DMS53 (cell line): ENCODE measurements at places on chromosomes 13 and 19.

GRCh38 chr13:25415241-25415640, 43.5 kb downstream of the ATP8A2 start:
- DNase-seq: peak; percentile 21

DNA sequence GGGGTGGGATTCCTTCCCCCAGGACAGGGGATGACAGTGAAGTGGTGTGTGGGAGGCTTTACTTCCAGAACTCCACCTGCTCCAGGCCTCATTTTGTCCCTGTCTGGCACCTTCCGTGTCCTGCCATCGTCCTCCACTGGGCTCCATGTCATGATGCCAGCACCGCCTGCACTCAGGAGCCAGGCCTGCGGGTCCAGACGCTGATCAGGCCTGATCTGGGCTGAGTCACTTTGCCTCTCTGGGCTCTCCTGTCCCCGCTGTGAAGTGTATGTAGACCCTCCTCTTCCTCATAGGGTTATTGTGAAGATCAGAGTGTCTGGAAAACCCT, 9.6 kb downstream of the FUZ start:
- peak; percentile 59 for DNase-seq

DNA sequence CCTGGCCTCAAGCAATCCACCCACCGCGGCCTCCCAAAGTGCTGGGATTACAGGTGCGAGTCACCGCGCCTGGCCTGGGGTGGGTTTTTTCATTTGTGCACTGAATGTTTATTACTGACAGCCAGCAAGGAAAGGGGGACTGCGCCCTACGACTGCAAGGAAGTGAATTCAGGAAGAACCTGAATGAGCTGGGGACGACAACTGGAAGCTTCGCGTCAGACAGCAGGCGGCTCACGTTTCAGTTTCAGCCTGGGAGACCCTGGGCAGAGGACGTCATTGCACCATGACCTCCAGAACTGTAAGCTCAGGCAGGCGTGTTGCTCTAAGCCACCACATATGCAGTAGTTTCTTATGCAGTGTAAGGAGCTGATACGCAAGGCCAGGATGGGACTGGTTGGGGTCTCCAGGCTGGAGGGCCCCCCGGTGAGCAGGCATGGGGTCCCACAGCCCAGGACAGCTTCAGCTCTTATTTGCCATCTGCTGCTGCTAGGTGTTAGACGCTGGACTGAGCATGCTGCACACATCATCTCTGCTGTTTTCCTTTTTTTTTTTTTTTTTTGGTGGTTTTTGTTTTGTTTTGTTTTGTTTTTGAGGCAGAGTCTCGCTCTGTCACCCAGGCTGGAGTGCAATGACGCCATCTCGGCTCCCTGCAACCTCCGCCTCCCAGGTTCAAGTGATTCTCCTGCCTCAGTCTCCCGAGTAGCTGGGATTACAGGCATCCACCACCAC, 66.6 kb downstream of the GADD45B start:
- no peak for DNase-seq

GRCh38 chr13:43377973-43378372, 354.6 kb downstream of the DNAJC15 start:
- DNase-seq: no peak

DNA sequence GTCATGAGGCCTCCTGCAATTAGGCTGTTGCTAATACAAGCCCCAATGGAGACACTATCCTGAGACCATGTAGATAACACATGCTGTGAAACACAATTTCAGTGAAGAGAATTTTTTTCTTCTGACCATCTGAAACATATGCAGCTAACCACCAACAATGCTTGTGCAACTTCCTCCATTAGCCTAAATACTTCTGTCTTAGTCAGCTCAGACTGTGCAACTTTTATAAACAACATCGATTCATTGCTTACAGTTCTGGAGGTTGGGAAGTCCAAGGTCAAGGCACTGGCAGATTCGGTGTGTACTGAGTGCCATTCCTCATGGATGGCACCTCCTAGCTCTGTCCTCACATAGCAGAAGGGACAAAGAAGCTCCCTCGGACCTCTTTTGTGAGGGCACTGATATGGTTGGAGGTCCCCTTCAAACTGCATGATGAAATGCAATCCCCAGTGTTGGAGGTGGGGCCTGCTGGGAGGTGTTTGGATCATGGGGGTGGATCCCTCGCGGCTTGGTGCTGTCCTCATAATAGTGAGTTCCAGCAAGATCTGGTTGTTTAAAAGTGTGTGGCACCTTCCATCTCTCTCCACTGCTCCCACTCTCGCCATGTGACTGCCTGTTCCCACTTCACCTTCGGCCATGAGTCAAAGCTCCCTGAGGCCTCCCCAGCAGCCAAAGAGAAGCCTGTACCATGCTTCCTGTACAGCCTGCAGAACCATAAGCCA, 27.7 kb downstream of the STK24 start:
- no peak for DNase-seq

- no peak for DNase-seq
Measured at GRCh38 chr19:7732045-7732444, at the start of gene CLEC4G. CLEC4G (minus strand) TSS chr19:7732110; CDS start chr19:7732102, 8 bp downstream.

- DNase-seq: no peak
Measured at GRCh38 chr13:100148422-100148821, 59.5 kb downstream of the PCCA start.

DNA sequence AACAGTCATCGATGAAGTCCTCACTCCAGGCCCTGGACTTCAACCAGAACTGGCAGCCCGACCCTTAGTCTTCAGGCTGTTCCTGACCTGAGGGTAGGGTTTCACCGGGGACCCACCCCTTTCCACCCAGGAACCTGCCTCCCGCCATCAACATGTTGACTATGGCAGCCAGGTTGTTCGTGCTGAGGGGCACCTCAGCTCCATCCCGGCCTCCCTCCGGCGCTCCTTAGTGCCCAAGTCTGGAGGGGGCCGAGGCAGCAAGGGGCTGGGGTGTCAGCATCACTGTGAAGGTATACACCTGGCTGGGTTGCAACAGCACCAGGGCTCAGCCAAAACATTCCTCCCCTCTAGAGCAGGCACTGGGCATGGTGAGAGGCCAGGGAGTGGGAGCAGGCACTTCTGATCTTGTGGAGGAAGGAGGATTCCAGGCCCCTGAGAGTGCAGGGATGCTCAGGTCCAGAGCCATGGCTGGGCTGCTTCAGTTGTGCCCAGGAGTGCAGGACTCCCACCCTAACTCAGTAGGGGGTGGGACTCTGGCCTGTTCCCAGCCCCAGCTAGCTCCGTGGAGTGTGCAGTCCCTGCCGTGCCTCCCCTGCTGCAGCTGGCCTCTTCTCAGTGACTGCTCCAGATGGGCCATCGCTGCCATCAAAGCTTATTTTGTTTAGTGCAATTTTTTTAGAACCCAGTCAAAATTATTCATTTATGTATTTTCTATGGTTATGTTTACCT, 1445.9 kb downstream of the PCDH9 start:
- DNase-seq: no peak

DNA sequence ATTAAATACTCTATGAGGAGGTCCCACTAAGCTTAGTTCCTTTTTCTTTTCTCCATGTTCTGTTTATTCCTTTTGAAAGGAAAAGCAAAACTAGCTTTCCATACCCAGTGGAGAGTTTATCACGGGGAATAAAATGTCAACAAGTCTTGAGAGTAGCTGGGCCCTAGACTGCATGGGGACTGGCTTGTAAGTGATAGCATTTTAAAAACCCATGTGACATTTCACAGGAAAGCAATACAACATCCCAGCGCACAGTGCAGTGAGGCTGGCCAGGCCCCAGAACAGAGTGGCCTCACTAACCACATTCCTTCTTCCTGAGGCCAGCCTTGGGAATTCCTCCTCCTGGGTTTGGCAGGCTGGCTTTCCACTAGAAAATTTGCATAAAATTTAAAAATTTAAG, 149.8 kb downstream of the DLEU7 start:
- no peak for DNase-seq

DNA sequence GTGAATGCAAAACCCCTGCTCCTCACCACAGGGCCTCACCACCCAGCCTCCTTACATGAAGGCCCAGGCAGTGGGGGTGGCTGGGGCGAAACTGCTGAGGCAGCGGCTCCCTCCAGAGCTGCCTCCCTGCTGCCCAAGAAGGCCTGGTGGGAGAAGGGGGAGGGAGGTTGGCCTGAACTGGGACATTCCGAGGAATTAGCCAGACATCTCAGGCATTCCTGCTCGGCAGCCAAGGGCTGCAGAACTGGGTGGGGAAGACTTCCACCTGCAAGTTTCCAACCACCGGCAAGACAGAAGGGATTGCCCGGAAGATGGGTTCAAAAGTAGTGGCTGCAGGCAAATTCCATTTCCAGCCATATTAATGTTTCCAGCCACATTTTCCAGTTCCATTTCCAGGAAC, 2.3 kb upstream of the PSPN start:
- no peak for DNase-seq

DNA sequence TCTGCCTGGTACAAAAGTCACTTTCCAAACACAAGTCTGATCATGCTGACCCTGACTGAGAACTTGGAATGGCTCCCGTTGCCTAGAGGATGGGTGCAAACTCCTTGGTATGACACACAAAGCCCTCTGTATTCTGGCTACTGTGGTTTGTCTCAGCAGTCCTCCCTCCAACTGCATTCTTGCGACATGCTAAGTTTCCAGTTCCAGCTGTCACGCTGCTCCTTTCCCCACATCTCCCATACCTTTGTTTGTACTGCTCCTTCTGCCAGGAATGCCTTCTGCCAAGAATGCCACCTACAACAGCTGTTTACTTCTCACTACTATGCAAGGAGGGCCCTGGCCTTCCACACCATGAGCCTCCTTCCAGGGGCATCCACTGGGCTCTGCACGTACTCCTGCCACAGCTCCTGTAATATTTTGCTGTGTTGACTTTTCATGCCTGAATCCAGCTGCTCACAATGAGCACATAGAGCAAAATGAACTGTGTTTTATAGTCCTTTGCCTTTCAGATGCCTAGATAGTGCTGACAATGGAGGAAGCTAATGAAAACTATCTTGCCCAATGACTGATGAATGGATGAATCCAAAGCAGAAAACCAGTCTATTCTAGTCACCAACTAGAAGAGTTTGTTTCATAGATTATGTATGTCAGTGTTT, 543.7 kb downstream of the EFNB2 start:
- DNase-seq: no peak

DNA sequence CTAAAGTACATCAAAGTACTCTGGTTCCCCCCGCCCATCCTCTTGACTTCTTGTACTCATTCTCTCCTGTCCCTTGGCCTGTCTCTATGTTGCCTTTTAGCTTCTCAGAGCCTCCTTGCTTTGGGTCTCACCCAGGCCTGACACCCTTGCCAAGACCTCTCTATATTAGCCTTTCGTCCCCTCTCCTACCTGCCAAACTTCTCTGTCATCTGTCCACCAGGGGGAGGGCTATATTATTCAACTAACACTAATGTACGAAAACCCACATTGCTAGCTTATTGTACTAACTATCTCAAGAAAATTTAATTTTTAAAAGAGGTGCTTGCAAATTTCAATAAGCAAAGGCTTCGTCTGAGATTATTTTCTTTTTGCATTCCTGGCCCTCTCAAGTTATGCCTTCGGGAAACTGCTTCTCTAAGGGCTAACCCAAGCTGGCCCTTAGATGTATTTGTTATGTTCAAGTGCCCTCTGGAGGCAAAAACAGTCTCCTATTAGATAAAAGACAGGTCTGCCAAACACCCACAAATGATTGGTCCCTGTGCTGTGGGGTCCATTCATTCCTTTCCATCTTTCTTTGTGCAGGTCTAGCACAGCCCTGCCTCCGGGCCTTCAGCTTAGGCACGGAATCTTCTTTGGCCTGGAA, 6.3 kb upstream of the MRPS31 start:
- DNase-seq: peak; percentile 78

DNA sequence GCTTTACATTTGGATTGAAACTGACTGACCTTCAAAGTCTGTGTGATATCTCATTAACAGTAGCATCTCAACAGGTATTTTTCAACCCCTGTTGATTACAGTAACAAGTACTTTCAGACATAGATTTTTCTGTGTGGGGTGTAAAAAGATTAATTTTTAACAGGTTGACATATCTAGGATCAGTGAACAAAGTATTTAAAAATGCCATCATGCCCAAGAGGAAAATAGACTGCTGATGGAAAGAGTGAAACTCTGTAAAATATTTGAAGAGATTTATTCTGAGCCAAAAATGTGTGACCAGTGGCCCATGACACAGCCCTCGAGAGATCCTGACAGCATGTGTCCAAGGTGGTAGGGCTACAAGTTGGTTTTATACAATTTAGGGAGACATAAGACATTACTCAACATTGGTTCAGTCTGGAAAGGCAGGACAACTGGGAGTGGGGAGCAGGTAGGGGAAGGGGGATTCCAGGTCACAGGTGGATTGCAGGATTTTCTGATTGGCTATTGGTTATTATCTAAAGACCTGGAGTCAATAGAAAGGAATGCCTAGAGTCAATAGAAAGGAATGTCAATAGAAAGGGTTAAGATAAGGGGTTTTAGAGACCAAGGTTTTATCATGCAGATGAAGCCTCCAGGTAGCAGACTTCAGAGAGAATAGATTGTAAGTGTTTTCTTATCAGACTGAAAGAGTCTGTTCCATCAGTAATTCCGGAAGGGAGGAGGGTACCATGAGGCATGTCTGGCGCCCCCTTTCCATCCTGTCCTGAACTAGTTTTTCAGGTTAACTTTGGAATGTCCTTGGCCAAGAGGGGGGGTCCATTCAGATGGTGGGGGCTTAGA, 29.1 kb downstream of the TNFRSF19 start:
- DNase-seq: peak; percentile 17

GRCh38 chr19:33398361-33399060, 25.0 kb downstream of the CEBPG start:
- DNase-seq: no peak

- no peak for DNase-seq
Measured at GRCh38 chr13:93769101-93769500, 542.5 kb downstream of the GPC6 start.

- DNase-seq: peak; percentile 73
Measured at GRCh38 chr19:46515879-46516350, 20.2 kb upstream of the PNMA8B start.

GRCh38 chr19:17268754-17269153, 1.5 kb downstream of the BABAM1 start:
- DNase-seq: no peak

DNA sequence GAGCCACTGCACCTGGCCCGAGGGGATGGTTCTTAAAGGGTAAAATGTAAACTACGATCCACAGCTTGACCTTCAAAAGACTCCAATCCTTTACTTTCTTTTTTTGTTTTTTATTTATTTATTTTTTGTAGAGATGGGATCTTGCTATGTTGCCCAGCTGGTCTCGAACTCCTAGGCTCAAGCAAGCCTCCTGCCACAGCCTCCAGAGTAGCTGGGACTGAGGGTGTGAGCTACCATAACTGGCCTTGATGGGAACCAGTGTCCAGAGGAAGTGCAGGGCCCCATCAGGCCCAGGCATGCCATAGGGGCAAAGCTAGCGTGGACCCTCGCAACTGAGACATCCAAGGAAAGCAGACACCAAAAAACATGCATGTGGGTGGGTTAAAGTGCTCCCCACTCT, 14.2 kb upstream of the TLE6 start:
- no peak for DNase-seq

DNA sequence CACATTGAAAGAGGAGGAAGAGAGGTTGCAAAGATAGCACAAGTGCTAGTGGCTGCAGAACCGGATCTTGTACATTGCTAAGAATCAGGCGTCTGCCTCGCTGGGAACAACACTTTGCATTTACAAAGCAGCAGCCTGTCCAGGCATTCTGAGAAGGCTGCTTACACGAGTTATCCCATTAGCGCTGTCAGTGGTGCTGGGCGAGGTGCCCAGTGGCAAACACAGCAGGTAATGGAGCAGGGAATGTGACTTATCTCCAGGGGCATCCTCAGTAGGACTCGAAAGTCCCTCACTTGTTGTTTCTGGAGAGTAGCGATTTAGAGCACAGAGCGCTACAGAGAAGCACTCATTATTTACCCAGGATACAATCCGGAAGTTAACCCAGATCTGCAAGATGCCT, 209.6 kb downstream of the OLFM4 start:
- peak; percentile 78 for DNase-seq
